ENCODE measurements at places on chromosomes 7 and 10. TPM values are rescaled to one million over a fixed set of nuclear protein-coding genes. Genes with fewer than 3 reads are reported as not detected.
A peak's percentile ranks its signal among the peaks of the same experiment; 100 is the strongest.

GRCh38 chr7:134605978-134606923 is 40.4 kb upstream of the BPGM start:
- peak; percentile 85 for DNase-seq

GRCh38 chr7:6218329-6218728 is 54.1 kb downstream of the CYTH3 start:
- DNase-seq = no peak

The ZNF503 gene
- 27.9 TPM for total RNA-seq

DNA sequence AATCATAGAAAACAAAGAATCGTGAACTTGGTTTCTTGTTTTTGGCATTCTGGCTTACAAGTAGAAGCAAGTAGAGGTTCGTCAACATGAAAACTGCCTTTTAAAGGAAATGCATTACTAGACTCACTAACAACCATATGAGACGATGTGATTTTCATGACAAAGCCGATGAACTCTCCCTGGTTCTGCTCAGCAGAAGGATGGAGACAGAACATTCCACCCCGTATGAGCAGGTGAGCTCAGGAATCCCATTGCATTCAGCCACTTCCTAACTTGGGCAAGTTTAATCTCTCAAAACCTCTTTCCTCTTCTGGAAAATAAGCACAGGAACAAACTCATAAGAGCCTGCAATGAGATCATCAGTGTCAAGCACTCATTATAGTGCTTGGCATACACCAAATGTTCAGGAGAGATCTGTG is 57.4 kb upstream of the SVIL start:
- DNase-seq = no peak

GRCh38 chr10:88389456-88389855 is 193.7 kb downstream of the RNLS start:
- DNase-seq = no peak

GRCh38 chr10:570628-571163 is 118.8 kb downstream of the DIP2C start:
- peak; percentile 74 for DNase-seq

DNA sequence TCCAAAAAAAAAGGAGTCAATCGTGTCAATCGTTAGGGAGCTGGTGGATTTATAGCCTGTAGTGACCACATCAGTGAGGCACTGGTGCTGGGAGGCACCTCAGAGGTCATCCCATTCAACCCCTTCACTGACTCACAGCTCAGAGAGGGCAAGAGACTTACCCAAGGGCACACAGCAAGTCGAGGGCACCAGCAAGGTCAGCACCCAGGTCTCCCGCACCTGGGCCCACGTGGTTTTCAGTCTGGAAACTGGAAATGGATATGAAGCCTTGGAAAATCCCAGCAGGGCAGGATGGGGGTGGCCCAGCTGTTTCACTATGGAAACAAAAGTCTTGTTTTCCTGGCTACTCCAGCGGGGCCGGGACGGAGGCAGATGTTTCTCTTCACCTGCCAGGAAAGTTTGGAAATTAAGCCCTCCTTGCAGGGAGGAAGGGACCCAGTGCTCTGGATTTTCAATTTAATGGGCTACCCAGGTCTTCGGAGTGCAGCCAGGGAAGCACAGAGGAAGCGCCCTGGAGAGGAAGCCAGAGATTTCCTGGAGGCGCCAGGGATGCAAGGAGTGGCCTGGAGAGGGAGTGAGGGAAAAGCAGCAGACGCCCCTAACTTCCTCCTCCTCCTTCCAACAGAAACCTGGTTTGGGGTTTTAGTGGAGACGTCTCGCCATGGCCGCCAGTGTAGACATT is 157.2 kb upstream of the TNRC18 start:
- DNase-seq = no peak

The SPDYE11 gene
- not detected for total RNA-seq

The FAM180A gene
- total RNA-seq = 38.1 TPM

DNA sequence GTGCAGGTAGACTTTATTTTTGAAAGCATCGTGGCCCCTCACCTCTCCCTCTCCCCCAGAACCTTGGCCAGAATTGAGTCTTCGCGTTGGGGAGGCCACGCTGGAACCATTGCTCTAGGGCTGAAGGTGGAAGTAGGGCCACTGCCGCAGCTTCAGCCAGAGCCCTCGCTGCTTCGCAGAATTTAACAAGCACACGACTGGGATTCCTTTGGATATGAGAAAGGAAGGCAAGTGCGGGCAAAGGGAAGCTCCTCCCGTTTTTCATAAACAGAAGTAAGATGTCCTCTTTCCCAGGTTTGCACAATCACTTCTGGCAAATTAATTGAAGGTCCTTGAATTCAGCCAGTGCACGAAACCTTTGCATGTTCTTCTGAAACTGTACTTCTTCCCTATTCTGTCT is 168.1 kb downstream of the CCDC3 start:
- no peak for DNase-seq

The CHST3 gene
- total RNA-seq = 37.7 TPM

- no peak for DNase-seq
Observed at GRCh38 chr10:106765241-106765754, 399.2 kb downstream of the SORCS1 start.

DNA sequence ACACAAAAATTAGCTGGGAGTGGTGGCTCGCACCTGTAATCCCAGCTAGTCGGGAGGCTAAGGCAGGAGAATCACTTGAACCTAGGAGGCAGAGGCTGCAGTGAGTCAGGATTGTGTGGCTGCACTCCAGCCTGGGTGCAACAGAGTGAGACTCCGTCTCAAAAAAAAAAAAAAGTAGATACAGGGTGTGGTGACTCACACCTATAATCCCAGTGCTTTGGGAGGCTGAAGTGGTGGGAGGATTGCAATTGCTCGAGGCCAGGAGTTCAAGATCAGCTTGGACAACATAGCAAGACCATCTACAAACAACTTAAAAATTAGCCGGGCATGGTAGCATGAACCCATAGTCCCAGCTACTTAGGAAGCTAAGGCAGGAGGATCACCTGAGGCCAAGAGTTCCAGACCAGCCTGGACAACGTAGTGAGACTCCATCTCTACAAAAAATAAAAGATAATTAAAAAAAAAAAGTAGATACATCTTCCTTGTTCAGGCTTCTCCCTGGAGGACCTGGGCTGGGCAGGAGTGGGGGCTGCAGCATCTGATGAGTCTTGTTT is 2.0 kb downstream of the MOSPD3 start:
- DNase-seq = no peak

Data from posterior vena cava (tissue), 2 donors.